ENCODE measurements at places on chromosomes 6 and 20.

GRCh38 chr6:54860739-54861138 lies 14.2 kb downstream of the FAM83B start:
- DNase-seq: peak; percentile 26

- DNase-seq: no peak
Observed at GRCh38 chr6:162379757-162380409, 347.7 kb downstream of the PRKN start.

- DNase-seq: no peak
Observed at GRCh38 chr20:400454-401275, 7.4 kb upstream of the RBCK1 start.

DNA sequence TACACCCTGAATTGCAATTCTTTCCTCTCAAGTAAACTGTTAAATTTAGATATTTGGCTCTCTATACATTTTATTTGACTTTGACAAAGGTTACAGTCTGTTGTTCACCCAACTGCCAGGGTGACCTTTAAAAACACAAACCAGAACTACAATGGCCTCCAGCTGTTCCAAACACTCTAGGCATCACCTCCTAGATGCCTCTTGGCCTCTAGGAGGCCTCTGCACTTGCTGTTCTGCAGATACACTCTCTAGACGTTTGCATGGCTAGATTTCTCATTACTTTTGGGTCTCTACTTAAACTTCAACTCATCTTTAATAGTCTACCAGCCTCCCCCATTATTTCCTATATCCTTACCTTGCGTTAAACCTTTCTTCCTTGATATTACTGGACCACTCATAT lies 102.8 kb upstream of the BEND3 start:
- no peak for DNase-seq

- no peak for DNase-seq
Observed at GRCh38 chr6:167244991-167245390, 46.1 kb upstream of the UNC93A start.

DNA sequence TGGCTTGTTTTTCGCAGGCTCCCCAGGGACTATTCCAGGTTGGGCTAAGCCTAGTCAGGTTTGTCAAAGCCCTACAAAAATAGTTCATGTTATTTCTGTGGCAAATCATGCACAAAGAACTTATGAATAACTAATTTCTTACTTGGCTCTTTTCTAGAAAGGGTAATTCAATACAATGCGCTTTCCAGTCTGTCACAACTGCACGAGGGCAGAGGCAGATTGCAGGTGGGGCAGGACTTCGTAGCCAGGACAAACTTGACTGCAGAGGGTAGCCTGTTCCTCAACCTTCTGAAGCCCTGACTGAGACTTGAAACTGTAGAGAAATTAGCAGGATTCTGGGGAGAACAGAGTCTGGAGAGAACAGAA lies 253.5 kb downstream of the QKI start:
- DNase-seq: no peak

GRCh38 chr20:56828402-56828801 lies 199.3 kb downstream of the TFAP2C start:
- DNase-seq: no peak

- DNase-seq: no peak
Observed at GRCh38 chr6:46653439-46654195, 842 bp downstream of the SLC25A27 start.

- peak; percentile 15 for DNase-seq
Observed at GRCh38 chr6:8481727-8482126, 46.4 kb upstream of the SLC35B3 start.

DNA sequence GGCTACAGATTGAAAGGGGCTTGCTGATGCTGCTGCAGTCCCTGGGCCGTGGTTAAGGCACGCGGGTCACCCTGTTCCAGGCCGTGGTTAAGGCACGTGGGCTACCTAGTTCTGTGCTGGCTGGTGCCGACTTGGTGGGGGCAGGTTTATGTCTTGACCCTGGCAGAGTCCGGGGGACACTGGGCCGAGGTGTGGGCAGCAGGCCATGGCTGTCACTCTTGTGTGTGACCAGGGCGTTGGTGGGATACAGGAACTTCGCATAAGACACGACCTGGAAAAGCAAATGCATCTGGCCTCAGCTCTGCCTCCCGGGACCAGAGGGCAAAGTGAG lies 6.4 kb downstream of the RPS21 start:
- no peak for DNase-seq

DNA sequence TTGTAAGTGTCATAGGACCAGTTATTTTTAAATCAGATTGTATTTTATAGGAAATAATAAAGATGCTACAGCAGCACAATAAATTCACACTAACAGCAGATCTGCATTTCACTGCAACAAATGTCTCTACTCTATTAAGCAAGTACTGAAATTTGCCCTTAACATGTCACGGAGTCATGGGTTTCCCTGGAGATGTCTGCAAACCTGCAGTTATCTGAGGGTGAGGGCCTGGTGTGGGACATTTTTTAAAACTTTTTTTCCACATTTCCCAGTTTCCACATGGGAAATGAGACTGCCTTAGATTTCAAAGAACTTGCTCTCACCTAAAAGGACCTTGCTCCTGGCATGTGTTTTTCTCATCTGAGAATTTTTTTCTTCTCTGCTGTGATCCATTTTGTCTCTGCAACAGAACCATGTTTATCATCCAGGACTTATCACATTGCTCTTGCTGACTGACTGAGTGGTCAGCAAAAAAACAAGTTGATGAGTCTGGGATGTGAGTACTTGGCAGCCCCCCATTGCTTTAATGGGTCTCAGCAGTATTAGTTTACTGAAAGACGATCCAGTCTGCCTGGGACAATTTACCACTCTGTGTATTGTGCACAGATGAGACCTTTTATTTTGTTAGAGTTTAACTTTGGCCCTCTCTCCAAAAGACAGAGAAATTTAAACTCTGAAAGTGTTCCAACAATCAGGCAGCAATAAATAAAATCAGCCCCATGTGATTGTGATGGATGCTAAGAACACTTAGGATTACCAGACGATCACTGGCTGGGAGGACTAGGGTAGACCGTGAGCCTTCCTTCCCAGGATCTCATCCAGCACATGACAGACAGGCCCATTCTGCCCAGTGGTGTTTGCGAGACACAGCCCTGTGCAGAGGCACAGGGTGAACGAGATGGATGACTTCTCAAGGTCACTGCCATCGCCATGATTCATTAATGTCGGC lies 268.8 kb downstream of the BTBD9 start:
- no peak for DNase-seq

DNA sequence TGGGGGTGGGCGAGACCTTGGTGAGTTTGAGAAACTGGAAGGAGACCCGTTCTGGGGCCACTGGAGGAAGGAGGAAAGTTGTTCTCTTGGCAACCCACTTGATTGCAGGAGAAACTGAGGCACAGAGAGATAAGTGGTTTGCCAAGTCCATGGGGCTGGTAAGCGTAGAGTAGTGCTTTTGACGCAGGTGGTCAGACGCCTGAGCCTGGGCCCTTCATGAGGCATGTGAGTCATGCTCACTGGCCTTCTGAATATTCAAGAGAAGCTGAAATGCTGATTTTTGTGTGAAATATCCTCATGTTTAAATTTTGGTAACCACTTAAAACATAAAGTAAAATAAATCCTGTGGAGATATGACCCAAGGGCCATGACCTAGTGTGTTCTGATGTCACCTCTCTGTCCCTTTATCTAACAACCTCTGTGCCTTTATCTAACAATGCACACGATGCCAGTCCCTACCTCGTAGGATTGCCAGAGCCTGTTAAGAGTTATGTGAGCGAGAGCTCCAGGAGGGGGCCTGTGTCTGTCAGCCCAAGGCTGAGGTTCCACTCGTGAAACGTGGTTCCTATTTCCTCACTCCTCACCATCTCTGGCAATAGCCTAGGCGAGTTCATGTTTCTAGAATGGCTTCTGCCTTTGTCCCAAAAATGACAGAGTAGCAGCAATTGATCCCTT lies 32.8 kb upstream of the PMEPA1 start:
- no peak for DNase-seq

DNA sequence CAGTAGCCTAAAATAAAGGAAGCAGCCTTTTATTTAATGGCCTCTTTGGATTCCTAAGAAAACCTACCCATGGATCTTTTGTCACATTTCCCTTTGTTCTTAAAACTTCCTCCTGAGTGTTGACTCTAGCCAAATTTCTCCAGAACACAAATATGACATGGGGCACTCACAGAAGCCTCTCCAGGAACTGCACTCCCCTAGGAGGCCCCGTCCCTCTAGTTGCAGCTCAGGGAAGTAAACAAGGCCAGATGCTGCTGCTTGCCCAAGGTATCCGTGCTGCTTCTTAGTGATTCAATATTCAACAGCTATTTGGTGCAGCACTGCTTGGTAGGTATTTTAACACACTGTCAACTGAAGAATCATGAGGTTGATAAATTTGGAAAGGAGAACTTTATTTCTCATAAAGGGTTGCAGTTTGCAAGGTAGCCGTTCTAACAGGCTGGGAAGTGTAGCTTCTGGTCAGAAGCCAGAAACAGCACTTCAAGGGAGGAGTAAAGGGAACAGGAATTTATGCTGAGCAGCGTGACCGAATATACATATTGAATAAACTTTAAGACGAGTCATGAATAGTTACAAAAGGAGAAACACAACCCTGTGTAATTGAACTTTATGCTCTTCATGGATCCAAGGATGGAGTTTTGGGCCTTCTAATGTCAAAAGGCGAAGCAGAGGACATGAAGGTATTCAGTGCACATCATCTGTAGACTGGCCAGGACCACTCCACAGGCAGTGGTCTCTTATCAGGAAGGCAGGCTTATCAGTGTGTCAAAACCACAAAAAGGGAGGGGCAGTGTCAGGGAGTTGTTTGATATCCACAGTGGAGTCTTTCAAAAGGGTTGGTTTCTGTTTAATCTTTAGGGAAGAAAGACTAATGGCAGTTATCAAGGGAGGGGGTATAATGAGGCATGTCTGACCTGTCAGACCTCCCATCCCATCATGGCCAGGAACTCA lies 63.3 kb downstream of the CD24 start:
- DNase-seq: no peak

- no peak for DNase-seq
Observed at GRCh38 chr20:38181971-38182370, 16.9 kb upstream of the TGM2 start.

DNA sequence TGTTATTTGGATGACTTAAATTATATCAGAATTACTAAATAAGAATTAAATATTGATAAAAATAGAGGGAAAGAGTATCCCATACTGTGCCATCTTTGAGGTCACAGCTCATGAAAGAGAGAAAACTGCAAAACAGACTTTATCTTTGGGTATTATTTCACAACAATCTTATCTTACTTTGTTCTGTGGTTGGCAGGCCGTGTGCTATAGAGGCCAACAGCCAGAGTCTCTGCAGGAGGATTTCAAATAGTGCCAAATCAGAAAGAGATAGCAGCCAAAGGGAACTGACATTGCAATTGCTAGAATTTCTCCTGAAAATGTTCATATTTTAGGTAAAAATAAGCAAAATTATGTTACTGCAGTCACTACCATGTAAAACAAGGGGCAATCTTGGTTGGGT lies 354.2 kb downstream of the GRIK2 start:
- DNase-seq: no peak

DNA sequence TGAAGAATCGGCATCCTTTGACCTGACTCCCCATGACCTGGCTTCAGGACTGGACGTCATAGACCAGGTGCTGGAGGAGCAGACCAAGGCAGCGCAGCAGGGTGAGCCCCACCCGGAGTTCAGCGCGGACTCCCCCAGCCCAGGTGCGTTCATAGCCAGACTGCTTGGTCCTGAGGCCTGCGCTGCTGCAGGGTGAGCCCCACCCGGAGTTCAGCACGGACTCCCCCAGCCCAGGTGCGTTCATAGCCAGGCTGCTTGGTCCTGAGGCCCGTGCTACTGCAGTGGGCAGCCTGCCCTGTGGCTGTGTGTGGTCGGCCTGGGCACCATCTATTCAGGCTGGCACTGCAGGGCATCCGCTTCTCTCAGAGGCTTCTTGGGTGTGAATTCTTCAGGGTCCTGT lies 15.8 kb downstream of the RTEL1 start:
- DNase-seq: no peak

GRCh38 chr20:60959971-60960370 lies 292.1 kb upstream of the CDH4 start:
- no peak for DNase-seq

GRCh38 chr20:43955750-43956191 lies 41.1 kb downstream of the TOX2 start:
- peak; percentile 58 for DNase-seq

DNA sequence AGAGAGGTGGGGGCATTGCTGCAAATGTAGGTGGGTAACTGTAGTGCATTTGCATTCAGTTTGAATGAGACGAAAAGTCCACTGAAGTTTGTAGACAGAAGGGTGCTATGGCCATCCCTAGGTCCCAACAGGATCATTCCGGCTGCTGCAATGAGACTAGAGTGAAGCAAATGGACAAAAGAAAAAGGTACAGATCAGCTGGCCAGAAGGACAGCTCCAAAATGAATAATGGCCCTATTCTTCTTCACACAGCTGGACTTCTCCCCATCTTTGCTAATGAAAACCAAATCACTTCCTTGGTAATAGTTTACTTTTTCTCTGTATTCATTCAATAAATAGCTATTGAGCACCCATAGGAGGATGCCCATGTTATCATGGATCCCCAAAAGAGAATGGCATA lies 56.4 kb upstream of the TPD52L1 start:
- DNase-seq: no peak

DNA sequence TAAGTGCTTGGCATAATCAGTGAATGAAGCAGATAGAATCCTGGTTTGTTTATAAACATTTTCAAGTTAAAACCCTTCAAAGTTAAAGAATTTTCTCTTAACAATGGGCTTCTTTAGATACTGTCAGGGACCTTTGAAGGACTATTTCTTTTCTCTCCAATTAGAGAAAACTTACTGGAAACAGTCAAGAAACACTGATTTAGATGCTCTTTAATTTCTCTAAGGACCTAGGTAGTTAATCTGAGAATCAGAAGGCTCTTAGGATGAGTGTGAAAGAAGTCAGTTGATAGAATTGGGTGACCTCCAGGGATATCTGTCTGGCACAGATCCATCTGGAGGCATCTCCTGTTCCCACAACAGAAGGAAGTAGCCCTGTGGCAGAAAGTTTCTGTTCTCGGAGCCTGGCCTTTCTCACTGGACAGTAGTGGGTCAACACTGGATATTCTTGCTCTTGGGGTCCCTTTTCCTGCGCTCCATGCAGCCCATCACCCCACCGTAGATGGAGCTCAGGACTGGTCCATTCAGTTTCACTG lies 22.5 kb downstream of the KIAA0408 start:
- DNase-seq: no peak

DNA sequence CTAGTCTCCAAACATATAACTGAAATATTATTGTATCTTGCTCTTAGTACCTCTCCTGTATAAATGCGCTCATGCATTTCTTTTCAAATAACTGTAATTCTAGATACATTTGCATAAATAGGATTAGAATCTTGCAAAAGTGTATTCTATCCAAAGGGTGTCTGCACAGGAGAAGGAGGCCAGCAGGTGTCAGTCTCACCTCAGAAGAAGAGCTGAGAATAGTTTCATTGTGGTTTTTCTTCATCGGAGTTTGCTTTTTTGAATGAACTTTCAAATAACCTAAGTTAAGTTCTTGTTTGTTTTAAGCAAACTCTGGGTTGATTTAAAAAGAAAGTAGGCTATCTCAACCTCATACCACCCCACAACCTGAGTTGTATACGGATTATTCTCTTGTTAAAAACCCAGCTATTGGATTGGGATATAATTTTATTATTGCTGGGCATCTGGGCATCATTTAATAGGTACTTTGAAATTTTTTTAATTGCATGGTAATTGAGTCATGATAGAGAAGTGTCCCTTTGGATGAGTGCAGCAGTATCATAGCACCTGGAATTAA lies 125.0 kb upstream of the MLIP start:
- peak; percentile 62 for DNase-seq

Measured in Daoy (cell line).